Immature natural killer cell (primary cell): ENCODE measurements at places on chromosomes 16 and 17. TPM values are rescaled to one million over a fixed set of nuclear protein-coding genes. Genes with fewer than 3 reads are reported as not detected.

The KRT40 gene
- polyA plus RNA-seq = not detected

The SLC6A2 gene
- not detected for polyA plus RNA-seq

The FMNL1 gene
- 25.3 TPM for polyA plus RNA-seq

- DNase-seq = no peak
- peaks cover 32% of the 10 kb centered on the region for H3K4me1 ChIP-seq
- H3K36me3 ChIP-seq = peaks cover 5% of the 10 kb centered on the region
- H3K27me3 ChIP-seq = peaks cover 33% of the 10 kb centered on the region
- no peak overlapping the region for H3K4me3 ChIP-seq
Measured at GRCh38 chr17:49972486-49973270, 3.7 kb downstream of the DLX4 start.

DNA sequence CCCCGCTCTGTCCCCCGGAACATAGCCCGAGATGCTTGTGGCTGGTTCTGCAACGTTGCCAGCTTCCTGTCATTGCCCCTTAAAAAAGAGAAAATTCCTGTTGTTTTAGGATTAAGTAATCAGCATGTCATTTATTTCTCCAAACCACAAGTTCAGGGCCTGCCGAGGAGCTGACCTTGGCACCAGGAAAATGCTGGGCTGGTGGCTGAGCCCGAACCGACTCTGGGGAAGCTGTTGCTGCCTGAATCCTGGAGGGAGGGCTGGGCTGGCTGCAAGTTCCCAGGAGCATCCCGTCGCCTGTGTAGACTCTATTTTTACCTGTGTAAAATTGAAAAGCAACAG, 130.9 kb upstream of the FOXF1 start:
- H3K4me3 ChIP-seq = no peak overlapping the region
- H3K4me1 ChIP-seq = no peaks in the 10 kb centered on the region
- no peak for DNase-seq
